BE2C (cell line): ENCODE measurements at places on chromosomes 6 and 20.

- no peak for DNase-seq
These were observed 188.2 kb upstream of the PRND start for GRCh38 chr20:4533368-4534133.

DNA sequence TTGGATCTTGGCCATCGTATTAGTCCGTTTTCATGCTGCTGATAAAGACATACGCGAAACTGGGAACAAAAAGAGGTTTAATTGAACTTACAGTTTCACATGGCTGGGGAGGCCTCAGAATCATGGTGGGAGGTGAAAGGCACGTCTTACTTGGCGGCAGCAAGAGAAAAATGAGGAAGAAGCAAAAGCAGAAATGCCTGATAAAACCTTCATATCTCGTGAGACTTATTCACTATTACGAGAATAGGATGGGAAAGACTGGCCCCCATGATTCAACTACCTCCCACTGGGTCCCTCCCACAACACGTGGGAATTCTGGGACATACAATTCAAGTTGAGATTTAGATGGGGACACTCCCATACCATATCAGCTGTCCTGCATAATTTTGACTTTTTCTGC lies 20.1 kb upstream of the REPS1 start:
- DNase-seq, result no peak

DNA sequence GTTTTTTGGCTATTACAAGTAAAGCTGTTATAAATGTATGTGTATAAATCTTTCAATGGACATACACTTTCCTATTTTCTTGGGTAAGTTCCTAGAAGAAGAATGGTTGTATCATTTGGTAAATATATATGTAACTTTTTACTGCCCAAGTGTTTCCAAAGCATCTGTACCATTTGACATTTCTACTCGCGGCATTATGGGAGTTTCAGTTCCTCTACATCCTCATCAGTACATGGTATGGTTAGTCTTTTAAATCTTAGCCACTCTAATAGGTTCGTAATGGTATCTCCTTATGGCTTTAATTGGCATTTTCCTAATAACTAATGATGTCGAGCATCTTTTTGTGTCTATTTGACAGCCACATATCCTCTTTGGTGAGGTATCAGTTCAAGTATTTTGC lies 12.9 kb downstream of the SNPH start:
- no peak for DNase-seq

GRCh38 chr20:7850775-7851490 lies 89.3 kb downstream of the HAO1 start:
- no peak for DNase-seq

DNA sequence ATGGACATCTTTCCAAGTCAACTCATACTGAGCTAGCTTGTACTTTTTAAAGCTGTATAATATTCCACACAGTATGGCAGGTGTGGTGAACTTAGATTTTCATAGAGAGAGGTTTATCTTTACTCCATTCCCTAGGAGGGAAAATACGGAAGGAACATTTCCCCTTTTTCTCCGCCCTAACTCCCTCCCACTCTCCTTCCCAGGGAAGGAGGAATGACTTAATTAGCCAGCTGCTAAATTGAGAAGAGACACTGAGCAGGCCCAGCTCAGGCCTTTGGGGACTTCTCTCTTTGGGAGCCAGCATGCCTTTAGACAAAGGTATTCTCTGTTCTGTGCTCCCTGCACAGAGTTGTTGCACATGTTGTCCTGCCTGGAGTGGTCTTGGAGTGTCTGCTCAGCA lies 46.1 kb downstream of the MBOAT1 start:
- no peak for DNase-seq

DNA sequence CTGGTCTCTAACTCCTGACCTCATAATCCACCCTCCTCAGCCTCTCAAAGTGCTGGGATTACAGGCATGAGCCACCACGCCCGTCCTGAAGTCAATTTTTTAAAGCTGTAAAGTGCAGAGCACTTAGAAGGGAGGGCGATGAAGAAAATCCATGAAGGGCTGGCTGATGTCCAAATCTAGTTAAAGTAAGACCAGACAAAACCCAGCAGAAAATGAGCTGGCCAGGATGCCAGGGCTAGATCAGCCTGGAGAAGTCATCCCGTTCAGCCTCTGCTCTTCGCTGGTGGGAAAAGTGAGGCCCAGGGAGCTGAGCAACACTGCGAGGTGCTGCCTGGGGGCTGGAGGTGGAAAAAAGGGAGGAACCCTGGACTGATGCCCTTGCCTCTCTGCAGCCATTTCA lies 3.1 kb downstream of the BPIFB4 start:
- DNase-seq, result no peak

GRCh38 chr20:61964675-61965605 lies 100.7 kb downstream of the TAF4 start:
- DNase-seq, result no peak
